LHCN-M2 (cell line): ENCODE measurements at places on chromosomes 7 and 10. TPM values are rescaled to one million over a fixed set of nuclear protein-coding genes. Genes with fewer than 3 reads are reported as not detected.

Gene TMEM229A
- not detected in 2 replicates for total RNA-seq

Gene PNLIPRP3
- 0.06 TPM in 1 of 2 replicates, not detected in the other for total RNA-seq

Gene COMMD3
- total RNA-seq: 37.5 and 56.6 TPM in 2 replicates

Gene LAMB1
- 140 and 161 TPM in 2 replicates for total RNA-seq

Gene KCND2
- total RNA-seq: 0.34 TPM in 1 of 2 replicates, not detected in the other

Gene CNTNAP2
- total RNA-seq: not detected in 2 replicates

Gene NACAD
- total RNA-seq: 2.6 and 2.9 TPM in 2 replicates

Gene CLDN4
- 0.17 and 0.19 TPM in 2 replicates for total RNA-seq

Gene CALML3
- total RNA-seq: not detected in 2 replicates

Gene IGFBP1
- 0.23 and 1.2 TPM in 2 replicates for total RNA-seq

Gene GPER1
- 0.32 and 0.63 TPM in 2 replicates for total RNA-seq

Gene VAX1
- not detected in 2 replicates for total RNA-seq

Gene ATOH7
- total RNA-seq: 0.11 TPM in 1 of 2 replicates, not detected in the other

Gene LIPF
- total RNA-seq: 0.32 TPM in 1 of 2 replicates, not detected in the other

Gene HTR5A
- total RNA-seq: not detected in 2 replicates

Gene NKX2-3
- 0.19 TPM in 1 of 2 replicates, not detected in the other for total RNA-seq

Gene CDC14C
- 0.32 TPM in 1 of 2 replicates, not detected in the other for total RNA-seq

Gene GTF2IRD1
- total RNA-seq: 18.1 and 19.7 TPM in 2 replicates

Gene DOCK1
- 38.0 and 45.5 TPM in 2 replicates for total RNA-seq

Gene ANK3
- 1.9 and 4.5 TPM in 2 replicates for total RNA-seq

Gene UNCX
- total RNA-seq: not detected in 2 replicates

Gene ACHE
- 0.46 TPM in 1 of 2 replicates, not detected in the other for total RNA-seq

Gene ADCY1
- 0.26 and 0.52 TPM in 2 replicates for total RNA-seq

Gene GRID2IP
- not detected in 2 replicates for total RNA-seq

Gene FAM13C
- 19.0 and 20.4 TPM in 2 replicates for total RNA-seq

Gene LGI1
- total RNA-seq: not detected in 2 replicates

Gene CALHM1
- total RNA-seq: not detected in 2 replicates
